ENCODE measurements at places on chromosomes 11 and 22.

- no peak for DNase-seq
Measured at GRCh38 chr22:22098457-22099193, 116.0 kb upstream of the TOP3B start.

GRCh38 chr11:113481226-113481625 is 6.0 kb upstream of the DRD2 start:
- no peak for DNase-seq

DNA sequence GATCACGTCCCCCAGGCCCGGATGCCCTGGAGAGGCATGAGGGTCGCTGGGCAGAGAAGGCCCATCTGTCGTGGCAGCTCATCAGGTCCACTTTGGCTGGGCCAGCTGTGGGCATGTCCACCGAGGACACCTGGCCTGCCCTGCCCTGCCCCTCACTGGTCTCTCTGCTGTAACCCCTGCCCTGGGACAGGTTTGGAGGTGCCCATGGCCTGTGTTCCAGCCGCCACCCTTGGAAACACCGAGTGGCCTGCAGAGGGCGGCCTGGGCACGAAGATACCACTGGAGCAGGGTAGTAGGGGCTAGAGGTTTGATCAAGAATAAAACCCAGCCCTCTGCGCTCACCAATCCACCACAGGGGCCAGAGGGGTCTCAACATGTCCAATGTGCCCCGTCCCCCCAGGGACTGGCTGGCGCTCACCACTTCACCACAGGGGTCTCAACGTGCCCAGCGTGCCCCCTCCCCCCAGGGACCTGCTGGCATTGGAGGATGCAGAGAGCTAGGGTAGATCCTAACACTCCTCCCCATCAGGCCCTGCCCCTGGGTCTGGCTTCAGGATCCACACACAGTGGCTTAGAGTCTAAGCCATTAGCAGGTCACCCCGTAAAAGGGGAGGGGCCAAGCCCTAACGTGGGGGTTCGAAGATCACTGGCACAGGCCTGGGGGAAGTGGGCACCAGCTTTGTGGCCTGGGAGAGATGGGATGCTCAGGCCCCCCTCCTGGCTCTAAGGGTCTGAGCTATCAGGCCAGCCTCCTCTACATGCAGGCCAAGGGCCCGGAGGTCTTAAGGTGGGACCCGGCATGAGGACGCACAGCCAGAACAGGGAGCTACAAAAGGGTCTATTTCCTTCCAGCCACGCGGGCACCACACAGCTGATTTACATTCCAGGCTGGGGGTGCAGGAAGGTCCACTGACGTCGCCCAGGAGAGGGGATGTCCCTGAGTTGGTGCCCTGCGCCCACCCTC is 1.3 kb upstream of the HDAC10 start:
- peak; percentile 87 for DNase-seq

- no peak for DNase-seq
Measured at GRCh38 chr11:67630943-67631331, 1.2 kb upstream of the NUDT8 start.

DNA sequence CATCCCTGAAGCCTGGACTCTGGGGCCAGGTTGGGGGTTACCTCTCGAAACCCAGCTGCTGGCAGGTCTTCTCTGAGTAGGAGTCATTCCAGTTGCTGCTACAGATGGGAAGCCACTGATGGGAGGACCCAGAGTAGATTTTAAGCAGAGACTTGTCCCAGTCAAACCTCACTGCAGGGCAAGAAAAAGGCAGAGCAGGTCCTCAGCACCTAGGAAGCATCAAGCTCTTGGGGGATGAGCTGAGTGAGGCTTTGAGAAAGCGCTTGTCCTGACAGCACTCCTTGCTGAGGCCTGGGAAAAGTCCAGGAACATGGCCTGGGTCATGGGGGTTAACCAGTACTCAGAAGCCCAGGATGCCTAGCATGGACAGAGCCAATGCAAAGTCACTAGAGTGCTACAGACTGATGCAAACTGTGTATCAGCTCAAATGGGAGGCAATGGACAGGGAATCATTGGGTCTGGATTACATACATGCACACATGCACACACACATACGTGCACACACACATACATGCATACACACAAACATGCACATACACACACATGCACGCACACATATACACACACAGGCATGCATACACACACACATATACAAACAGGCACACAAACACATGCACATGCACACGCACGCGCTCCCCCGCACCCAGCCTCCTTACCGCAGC is 15.3 kb downstream of the TMPRSS13 start:
- no peak for DNase-seq

GRCh38 chr11:32594272-32594671 is 10.6 kb downstream of the EIF3M start:
- DNase-seq: no peak

DNA sequence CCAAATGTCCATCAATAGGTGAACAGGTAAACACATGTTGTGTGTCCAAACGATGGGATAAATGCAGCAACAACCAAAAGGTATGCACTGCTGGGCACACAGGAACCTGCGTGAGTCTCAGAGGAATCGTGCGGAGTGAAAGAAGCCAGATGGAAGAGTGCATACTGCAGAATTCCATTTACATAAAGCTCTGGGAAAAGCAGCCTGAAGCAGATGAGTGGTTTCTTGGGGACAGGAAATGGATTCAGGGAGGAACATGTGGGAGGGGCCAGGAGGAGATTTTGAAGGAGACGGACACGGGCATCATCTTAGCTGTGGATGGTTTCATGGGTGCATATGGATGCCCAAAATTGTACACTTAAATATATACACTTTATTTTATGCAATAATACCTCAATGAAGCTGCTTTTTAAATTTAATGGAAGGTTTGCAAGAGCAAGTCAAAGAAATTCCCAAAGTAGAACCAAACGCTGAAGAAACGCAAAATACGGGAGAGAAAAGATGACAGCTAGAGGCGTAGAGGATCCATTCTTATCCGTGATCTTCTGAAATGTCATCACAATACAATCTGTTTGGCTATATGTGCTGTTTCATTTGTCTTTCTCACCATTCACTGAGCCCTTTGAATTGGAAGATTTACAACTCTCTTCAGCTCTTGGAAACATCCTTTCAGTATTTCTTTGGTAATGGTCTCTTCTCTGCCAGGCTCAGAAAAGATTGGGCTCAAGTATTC is 24.5 kb downstream of the ST14 start:
- DNase-seq: peak; percentile 24

DNA sequence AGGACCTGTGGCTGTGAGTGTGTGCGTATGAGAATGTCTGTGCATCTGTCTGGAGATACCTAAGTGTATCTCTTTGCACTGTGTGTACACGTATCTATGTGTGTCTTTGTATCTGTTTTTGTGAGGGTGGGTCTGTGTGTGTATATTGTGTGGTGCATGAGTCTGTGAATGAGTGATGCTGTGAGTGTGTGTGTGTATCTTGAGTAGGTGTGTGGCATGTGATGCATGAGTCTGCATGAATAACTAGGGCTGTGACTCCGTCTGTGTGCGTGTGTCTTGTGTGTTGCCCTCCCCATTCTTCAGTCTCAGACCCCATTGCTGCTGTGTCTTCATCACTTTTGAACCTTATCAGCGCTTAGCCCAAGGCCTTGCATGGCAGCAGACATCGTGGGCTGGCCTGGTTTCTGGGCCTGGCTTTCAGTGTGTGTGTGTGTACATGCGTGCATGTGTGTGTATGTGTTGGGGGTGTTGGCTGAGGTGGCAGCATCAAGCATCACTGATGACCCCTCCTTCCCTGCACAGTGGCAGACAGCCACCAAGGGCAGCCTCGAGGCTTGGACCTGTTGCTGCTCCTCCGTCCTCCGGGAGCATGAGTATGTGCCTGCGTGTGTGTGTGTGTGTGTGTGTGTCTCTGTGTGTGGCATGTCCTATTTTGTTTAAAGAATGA is 1.4 kb downstream of the SGSM1 start:
- peak; percentile 22 for DNase-seq

DNA sequence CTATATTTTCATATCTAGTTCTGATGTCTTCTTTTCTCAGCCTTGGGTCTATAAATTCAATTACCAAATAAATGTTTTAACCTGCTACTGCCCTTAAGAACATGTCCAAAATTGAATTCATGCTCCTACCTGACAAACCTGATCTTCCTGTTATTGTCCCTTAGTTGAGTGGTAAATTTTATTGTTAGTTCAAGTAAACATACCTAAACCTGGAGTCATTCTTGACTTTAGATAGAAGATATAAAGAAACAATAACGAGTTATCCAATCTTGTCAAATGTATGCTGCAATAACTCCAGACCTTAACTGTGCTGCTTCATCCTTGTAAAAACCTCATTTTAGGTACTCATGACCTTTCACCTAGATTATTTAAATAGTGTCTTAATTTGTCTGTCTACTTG is 34.6 kb upstream of the SC5D start:
- no peak for DNase-seq

DNA sequence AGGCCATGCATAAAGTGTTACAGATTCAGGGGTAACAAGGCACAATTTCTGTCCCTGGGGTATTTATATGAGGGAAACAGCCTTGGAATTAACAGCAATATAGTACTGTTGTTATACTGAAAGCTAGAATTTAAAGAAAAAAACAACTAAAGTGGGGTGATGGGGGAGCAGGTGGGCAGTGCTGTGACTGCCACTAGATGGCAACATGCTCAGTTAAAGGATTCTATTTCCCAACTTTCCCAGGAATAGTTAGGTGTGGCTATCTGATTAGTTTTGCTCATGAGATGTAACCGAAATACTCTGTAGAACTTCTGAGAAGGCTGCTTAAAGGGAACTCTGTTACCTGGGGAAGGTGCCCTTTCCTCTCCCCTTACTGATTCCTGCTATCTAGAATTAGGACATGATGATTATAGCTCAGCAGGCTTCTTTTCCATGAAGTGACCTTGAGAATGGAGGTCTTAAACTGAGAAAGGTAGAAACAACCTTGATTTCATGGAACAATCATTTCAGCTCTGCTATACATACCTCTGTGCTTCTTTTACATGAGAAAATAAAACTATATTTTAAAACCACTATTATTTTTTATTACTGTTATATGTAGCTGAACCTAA is 102.6 kb downstream of the RELT start:
- DNase-seq: peak; percentile 81

GRCh38 chr11:78715639-78716311 is 141.1 kb upstream of the NARS2 start:
- DNase-seq: peak; percentile 91

- DNase-seq: peak; percentile 85
Measured at GRCh38 chr22:19554834-19555404, 30.7 kb upstream of the CLDN5 start.

DNA sequence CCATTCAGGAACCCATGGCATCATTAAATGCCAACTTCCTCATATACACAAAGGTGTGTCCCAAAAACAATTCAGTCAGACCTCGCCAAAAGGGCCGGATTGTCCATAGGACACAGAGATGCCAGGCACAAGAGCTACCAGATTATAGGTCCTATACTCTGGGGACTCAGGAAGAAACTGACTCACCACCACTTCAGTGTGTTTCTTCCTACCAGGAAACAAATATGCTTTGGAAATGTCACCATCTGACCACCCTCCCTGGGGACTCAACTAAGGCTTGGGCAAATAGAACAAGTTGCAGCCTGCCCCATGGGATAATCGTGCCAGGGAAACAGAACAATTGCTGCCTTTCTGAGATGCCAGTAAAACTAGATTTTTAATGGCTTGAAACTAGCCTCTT is 11.7 kb downstream of the POU2AF3 start:
- DNase-seq: no peak

GRCh38 chr22:37632174-37633088 is 7.0 kb upstream of the SH3BP1 start:
- DNase-seq: no peak

DNA sequence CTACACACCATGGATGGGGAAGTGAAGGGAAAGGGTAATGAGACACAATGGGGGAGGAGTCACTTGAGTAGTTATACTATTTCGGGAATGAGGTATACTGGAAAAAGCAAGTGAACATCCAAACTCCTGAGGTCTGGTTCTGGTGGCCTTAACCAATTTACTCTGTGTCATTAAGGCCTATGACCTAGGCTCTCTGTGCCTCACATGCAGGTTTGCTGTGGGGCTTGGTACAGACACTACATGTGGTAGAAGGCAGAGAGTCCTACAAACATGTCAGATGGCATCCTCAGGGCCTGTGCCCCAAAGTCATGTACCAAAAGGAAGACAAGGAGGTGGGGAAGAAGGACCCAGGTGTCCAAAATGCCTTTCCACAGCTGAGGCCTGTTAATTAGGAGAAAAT is 98.9 kb downstream of the TRIM29 start:
- DNase-seq: no peak

DNA sequence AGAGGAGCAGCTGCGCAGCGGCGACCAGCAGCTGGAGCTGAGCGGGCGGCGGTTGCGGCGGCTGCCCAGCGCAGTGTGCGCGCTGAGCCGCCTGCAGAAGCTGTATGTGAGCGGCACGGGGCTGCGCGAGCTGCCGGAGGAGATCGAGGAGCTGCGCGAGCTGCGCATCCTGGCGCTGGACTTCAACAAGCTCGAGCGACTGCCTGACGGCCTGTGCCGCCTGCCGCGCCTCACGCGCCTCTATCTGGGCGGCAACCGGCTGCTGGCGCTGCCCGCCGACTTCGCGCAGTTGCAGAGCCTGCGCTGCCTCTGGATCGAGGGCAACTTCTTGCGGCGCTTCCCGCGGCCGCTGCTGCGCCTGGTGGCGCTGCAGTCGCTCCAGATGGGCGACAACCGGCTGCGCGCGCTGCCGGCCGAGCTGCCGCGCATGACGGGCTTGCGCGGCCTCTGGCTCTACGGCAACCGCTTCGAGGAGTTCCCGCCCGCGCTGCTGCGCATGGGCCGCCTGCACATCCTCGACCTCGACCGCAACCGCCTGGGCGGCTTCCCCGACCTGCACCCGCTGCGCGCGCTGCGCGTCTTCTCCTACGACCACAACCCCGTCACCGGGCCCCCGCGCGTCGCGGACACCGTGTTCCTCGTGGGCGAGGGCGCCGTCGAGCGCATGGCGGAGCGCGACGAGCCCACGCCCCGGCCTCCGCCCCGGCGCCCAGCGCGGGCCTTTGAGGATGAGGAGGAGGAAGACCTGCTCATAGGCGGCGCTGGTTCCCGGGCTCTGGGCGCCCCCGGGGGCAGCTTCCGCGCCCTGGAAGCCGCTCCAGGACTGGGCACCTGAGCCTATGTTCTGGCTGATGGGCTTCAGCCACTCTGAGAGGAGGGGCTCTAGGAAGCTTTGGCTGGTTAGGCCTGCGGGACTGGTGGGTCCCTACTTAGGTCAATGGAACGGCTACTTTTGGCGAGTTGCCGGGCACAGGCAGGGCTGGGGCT is 787 bp downstream of the LRRC10B start:
- peak; percentile 92 for DNase-seq

- DNase-seq: no peak
Measured at GRCh38 chr11:70546191-70546940, 148.0 kb downstream of the CTTN start.

GRCh38 chr11:12927221-12927620 is 81.9 kb upstream of the RASSF10 start:
- no peak for DNase-seq

GRCh38 chr11:73291196-73291595 is 16.9 kb upstream of the ARHGEF17 start:
- no peak for DNase-seq

GRCh38 chr22:31678748-31679147 is 16.7 kb upstream of the PISD start:
- DNase-seq: no peak

All from GM23338 (cell line).